ENCODE measurements at places on chromosomes 4 and X. TPM values are rescaled to one million over a fixed set of nuclear protein-coding genes. Genes with fewer than 3 reads are reported as not detected.

The ING2 gene
- total RNA-seq = 23.3 TPM

DNA sequence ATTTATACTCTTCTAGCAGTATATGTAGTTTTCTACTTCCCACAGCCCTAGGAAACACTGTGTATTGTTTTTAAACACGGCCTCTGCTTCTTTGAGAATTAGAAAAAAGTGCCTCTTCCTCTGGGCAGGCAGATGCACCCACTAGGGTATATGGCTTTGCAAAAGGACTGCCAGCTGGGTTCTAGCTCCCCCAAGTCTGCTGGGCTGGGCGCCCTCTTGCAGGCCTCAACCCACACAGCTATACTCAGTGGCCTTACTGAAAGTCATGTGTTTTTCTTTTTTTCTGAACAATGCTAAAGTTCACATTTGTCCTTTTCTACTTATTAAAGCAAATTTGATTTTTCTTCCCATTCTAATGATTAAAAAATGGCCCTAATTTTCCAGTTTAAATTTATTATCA is 35.5 kb upstream of the BMPR1B start:
- no peak for DNase-seq

- DNase-seq = no peak
These were observed 39.6 kb downstream of the HTRA3 start for GRCh38 chr4:8308856-8309771.

The FRMD7 gene
- not detected for total RNA-seq

DNA sequence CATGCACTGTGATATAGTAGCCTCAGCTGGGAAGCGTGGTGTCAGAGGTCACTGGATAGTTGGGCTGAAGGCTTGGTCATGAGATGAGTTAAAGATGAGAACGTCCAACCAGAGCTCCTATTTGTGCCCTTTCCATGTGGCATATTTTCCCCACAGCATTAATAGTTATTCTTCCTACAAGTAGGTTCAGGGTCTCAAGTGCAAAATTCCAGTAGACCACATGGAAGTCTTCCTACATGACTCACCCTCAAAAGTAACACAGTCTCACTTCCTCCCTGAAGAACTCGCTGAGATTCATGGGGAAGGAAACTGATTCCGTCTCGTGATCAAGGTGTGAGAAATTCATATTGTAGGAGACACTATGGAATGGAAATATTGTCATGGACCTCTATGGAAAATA is 1212.5 kb upstream of the PRKX start:
- DNase-seq = no peak

The PABPC1L2B gene
- total RNA-seq = not detected

DNA sequence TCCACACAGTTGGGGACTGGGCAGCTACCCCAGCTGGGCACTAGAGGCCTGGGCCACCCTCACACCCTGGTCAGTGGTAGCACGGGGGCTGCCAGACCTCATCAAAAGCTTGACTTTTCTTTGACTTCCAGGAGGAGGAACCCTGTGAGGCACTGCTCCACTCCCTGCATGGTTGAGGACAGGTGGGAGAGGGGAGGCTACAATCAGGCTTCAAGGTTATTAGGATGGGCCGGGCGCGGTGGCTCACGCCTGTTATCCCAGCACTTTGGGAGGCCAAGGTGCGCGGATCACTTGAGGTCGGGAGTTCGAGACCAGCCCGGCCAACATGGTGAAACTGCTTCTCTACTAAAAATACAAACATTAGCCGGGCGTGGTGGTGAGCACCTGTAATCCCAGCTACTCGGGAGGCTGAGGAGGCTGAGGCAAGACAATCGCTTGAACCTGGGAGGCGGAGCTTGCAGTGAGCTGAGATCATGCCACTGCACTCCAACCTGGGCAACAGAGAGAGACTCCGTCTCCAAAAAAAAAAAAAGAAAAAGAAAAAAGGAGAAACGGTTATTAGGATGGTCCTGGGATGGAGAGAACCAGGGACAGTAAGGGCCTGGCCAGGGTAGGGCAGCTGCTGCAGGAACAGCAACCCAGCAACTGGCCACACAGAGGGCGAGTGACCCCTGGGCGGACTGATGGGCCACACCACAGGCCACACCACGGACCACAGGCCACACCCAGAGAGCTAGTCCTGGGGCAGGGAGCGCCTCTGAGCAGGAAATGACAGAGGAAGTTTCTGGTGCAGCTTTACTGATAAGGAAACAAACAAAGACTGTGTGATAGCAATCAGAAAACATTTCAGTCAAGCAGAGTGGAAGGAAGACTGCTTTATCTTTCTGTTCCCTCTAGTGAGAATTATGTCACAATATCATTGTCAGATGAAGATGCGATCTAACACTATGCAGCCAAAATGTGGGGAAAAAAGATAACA is 20.5 kb upstream of the OPN1LW start:
- no peak for DNase-seq

DNA sequence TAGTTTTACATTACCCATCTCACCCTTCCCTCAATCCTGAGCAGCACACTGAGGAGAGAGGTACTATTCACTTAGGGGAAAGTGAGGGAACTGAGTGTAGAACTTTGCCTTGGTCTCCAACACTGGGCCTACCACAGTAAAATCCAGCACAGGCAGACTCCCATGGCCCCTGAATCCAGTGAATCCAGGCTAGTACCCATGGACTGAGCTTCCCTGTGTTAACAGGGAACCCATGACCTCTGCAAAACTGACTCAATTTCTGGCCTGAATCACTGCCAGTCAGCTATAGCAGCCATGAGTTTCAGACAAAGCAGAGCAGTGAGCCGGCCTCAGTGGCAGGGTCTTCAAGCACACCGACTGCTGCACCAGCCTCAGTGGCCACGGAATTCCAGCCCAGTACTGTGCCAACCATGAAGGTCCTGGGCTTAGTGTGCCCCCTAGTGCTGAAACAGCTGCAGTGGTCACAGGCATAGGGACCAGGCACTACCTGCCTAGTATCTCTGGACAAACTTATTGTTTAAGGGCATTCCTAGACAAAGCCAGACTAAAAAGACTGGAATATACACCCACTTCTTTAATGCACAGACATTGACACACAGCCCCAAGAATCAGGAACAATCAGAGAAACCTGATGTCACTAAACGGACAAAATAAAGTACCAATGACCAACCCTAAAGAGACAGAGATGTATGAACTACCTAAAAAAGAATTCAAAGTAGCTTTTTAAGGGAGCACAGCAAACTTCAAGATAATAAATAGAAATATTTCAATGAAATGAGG is 127.4 kb upstream of the RPL34 start:
- DNase-seq = peak; percentile 19

- DNase-seq = no peak
These were observed 156.0 kb downstream of the SH3KBP1 start for GRCh38 chrX:19731307-19731820.

The VEGFD gene
- not detected for total RNA-seq

DNA sequence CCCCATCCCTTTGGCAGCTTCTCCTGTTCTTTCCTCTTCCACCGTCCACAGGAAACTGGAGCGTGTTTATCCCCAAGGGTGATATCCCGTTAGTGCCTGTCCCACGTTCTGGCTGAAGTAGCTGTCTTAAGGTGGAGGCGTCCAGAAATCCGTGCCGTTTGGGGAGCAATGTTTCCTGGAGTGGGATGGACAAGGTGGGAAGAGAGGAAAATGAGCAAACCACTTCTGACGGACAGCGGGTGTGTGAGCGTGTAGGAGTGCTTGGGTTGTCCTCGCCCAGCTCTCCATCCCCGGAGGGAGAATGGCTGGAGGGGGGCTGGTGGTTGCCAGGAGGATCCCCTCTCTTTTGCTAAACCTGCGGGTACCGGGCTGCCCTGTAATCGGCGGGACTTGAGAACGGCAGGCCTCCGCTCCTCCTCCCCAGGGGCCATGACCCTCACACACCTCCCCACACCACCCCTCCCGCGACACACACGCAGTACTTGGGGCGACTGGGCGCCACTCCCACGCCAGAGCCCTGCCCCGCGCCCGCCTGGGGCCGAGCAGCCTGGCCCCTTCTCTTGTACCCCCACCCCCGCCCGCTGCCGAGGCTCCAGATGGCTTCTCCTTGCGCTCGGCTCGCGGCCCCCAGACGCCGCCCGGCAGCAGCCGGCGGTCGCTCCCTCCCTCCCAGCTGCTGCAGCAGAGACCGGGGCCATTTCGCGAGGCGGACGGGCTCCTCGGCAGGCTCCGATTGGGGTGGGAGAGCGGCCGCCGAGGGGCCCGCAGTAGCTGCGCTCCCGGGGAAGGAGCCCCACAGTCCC is 13.9 kb upstream of the PRDM8 start:
- DNase-seq = peak; percentile 35

GRCh38 chrX:45324941-45325340 is 124.3 kb upstream of the DIPK2B start:
- DNase-seq = no peak

DNA sequence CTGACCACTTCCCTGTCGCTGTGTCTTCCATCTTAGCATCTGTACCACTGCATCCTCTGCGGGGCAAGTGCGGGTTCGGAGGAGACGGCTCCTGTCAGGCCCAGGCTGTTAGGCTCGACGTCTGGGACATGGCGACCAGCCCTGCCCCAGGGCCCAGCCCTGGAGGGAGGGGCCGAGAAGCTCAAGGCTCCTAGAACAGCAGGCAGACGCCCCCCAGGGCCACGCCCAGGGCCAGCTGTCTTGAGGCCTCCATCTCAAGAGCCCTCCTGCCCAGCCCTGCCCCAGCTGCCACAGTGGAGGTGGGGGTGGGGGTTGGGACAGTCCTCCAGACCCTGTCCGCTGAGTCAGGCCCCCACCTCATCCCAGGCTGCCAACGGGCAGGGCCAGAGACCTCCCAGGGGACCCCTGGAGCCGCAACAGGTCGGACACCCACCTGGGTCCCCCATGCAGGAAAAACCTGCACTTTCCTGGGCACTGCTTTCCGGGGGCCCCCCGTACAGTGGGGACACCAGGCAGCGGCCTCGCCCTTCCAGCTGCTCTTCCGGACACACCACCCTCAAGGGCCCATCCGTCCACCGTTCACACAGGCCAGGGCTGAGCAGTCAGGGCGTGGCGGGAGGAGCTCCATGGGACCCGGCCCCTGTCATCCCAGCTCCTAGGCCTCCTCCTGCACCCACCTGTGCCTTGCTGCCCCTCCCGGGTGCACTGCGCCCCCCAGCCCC is 83.1 kb downstream of the FAM53A start:
- DNase-seq = no peak

The USP17L10 gene
- total RNA-seq = not detected

The ALAS2 gene
- not detected for total RNA-seq

The VSIG1 gene
- 2.8 TPM for total RNA-seq

DNA sequence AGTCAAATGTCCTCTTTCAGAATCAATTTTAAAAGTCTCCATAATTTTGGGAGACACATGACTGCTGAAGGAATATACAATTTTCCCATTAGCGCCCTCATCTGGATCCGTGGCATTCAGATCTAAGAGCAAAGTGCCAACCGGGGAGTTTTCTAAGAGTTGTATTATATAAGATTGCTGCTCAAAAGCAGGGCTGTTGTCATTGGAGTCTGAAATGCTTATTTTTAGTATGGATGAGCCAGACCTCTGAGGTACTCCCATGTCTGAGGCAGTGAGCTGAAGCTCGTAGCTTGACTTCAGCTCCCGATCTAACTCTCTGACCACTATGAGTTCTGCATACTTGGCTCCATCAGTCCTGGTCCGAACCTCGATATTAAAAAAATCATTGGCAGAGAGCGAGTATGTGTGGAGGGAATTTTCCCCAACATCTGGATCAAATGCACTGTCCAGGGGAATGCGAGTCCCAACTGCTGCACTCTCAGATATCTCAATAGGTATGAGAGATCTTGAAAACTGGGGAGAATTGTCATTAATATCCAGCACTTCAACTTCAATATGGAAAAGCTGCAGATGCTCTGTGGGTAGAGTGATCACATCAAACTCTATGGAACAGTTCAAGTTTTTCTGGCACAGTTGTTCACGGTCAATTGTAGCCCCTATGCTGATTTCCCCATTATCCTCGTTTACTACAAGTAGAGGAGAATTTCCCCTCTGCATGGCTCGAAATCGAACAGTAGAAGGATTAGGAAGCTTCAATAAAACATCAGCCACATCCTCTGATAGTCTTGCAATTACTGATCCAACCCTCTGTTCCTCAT is 917 bp downstream of the PCDH18 start:
- no peak for DNase-seq

GRCh38 chrX:37504991-37505390 is 66.5 kb upstream of the LANCL3 start:
- DNase-seq = no peak

The CT47B1 gene
- not detected for total RNA-seq

The IL21 gene
- not detected for total RNA-seq

Data from foreskin keratinocyte (primary cell).